Activated CD4-positive, alpha-beta T cell treated with anti-CD3 and anti-CD28 coated beads for 36 hours (primary cell): ENCODE measurements at places on chromosomes 6 and 20. TPM values are rescaled to one million over a fixed set of nuclear protein-coding genes. Genes with fewer than 3 reads are reported as not detected.

GRCh38 chr20:36802326-36803222, 29.0 kb upstream of the DSN1 start:
- DNase-seq = no peak
- no peak overlapping the region for H3K4me3 ChIP-seq
- H3K27ac ChIP-seq = no peak overlapping the region
- no peaks in the 10 kb centered on the region for H3K27me3 ChIP-seq
- no peaks in the 10 kb centered on the region for H3K36me3 ChIP-seq
- no peaks in the 10 kb centered on the region for H3K4me1 ChIP-seq

DNA sequence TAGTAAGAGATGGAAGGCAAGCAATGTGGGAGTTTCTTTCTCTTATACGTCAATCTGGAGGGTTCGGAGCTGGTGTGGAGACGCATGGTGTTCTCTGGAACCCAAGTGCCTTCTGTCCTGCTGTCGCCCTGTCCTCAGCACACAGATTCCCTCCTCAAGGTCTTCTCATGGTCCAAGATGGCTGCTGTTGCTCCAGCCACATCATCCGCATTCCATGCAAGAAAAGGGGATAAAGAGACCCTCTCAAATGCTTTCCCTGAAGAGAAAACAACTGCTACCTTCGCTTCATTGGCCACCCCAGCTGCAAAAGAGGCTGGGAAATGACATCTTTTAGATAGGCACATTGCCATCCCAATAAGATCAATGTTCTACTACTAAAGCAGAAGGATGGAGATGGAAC, 151.2 kb downstream of the ANKRD60 start:
- no peaks in the 10 kb centered on the region for H3K36me3 ChIP-seq
- no peak overlapping the region for H3K27ac ChIP-seq
- no peak overlapping the region for H3K4me3 ChIP-seq
- DNase-seq = no peak

The BPIFB4 gene
- not detected for total RNA-seq

DNA sequence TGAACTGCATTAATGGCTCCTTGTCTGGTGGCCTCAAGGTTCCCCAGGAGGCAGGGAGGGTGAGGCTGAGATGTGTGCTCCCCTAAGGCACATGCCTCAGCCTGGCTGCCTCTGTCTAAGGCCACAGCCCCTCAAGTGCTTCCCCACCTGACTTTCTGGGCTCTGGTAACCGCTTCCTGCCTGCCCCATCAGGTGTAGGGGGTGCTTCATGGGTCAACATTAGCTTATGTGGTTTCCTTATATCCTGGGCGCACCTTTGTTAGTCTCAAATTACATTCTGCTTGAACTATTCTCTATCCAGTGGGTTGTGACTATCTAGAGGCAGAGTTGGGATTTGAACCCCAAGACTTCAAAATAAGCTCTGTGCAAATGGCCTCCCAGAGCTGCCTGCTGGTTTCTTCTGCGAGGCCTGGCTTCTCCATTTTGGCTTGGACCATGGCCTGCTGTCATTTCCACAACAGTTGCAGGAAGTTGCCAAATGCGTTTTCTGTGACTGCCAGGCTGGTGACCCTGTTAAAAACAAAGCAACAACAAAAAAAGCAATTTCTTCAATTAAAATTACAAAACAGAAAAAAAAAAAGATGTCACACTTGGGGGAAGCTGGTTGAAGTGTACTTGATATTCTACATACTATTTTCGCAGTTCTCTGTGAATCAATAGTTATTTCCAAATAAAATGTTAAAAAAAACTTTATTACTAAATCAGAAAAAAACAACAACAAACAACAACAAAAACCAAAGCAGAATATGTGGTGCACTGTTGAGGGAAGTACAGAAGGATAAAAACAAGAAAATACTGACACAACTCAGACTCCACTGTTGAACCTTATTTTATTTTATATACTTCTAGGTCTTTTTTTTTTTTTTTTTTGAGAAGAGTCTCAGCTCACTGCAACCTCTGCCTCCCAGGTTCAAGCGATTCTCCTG, 20.0 kb upstream of the ZNFX1 start:
- peaks cover 10% of the 10 kb centered on the region for H3K4me1 ChIP-seq
- H3K4me3 ChIP-seq = no peak overlapping the region
- peaks cover 34% of the 10 kb centered on the region for H3K36me3 ChIP-seq
- H3K27me3 ChIP-seq = no peaks in the 10 kb centered on the region
- no peak overlapping the region for H3K27ac ChIP-seq

- no peaks in the 10 kb centered on the region for H3K4me1 ChIP-seq
- H3K4me3 ChIP-seq = no peak overlapping the region
- no peak overlapping the region for H3K27ac ChIP-seq
- H3K27me3 ChIP-seq = peaks cover 15% of the 10 kb centered on the region
Measured at GRCh38 chr6:108744996-108745395, 103.2 kb upstream of the ARMC2 start.

DNA sequence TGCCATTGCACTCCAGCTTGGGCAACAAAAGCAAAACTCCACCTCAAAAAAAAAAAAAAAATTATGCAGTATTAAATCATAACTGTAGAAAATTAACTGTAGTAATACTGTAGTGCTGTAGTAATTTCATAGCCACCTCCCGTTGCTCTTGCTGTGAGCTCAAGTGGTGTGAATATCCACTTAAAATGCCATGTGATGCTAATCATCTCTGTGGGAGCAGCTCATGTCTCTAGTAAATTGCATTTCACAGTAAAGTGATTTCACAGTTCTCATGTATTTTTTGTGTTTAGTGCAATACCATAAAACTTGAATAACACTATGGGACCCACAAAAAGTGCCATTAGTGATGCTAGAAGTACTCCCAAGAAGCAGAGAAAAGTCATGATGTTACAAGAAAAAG, 14.4 kb upstream of the FAM217A start:
- no peak overlapping the region for H3K4me3 ChIP-seq
- H3K36me3 ChIP-seq = no peaks in the 10 kb centered on the region
- no peak overlapping the region for H3K27ac ChIP-seq
- H3K27me3 ChIP-seq = no peaks in the 10 kb centered on the region
- H3K4me1 ChIP-seq = no peaks in the 10 kb centered on the region
- DNase-seq = no peak
